ENCODE measurements at places on chromosomes 16 and 17.
A peak's percentile ranks its signal among the peaks of the same experiment; 100 is the strongest.

- DNase-seq, result no peak
Measured at GRCh38 chr17:75352079-75352569, 53.4 kb downstream of the GRB2 start.

GRCh38 chr16:46746821-46747776 lies 1.0 kb downstream of the MYLK3 start:
- DNase-seq, result no peak

- no peak for DNase-seq
Measured at GRCh38 chr17:7293159-7293558, 1.3 kb downstream of the YBX2 start.

DNA sequence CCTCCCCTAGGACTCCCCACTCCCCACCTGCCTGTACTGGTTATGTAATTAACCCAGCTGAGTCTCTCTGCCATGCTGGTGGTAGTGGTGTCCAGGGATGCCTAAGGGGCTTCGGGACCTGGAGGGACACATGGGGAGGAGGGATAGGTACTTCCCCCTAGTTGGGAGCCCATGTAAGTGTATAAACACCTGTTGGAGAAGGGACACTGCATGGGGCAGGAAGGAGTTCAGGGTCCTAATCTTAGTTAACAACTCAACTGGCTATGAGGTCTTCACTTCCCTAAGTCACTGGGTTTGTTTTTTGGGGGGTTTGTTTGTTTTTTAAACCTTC lies 1.3 kb downstream of the RASL10B start:
- DNase-seq, result no peak

DNA sequence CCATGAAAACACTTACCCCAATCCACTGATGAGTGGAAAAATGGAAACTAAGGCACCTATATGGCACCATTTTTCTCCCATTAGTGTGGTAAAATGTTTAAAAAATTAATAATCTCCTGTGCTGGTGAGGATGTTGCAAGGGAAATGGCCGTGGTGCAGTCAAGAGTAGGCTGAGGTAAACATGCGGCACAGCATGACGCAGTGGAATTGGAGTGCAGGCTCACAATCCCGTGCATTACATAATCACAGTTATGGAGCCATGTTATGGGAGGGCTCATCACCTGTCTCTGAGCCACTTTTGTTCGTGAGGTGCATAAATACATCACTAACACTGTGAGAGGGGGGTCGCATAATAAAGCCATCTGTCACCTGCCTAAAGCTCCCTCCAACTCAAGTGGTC lies 164.4 kb upstream of the XYLT1 start:
- no peak for DNase-seq

- DNase-seq, result peak; percentile 8
Measured at GRCh38 chr17:58960068-58960467, 146.6 kb downstream of the TRIM37 start.

DNA sequence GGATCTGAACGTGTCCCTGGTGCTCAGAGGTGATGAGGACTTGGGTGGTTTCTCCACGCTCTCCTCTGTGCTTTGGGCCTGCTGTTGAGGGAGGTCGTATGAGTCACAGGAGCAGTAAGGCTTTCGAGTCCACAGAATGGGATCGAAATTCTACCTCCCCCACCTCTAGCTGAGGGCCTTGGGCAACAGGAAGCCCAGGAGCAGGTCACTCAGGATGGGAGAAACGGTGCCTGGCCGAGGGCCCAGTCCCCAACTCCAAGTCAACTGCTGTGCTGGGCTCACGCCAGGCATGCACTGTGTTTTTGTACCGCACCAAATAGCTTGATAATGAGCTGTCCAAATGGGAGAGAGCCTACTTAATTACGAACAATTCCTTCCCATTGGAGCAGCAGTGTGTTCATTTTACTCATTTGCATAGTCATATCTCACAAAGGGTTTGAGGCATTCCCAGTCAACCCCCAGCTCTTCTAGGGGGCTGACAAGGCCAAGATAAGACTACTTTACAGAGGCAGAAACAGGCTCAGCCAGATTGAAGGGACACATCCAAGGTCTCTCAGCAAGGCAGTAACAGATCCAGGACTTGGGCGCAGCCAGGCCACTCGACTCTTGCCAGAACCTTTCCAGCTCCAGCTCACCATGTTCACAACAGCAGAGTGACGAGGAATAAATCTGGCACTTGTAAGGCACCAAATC lies 53.6 kb downstream of the WNT3 start:
- no peak for DNase-seq

DNA sequence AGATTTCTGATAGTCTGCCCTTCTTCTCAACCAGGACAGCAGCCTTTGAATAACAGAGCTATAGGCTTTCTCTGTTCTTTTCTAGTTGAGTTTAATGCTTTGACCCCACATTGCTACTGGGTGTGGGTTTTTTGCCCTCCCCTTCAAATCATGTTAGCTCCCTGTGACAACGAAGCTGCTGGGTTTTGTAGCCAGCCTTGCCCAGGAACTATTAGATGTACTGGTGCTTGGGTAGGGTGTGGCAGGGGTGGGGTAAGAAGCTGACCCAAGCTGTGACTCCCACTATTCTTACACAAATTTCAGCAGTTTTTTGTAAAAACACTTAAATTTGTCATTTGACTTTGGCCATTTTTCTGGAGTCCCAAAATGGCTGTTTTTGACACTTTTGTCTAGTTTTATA lies 69.7 kb downstream of the NLK start:
- no peak for DNase-seq

DNA sequence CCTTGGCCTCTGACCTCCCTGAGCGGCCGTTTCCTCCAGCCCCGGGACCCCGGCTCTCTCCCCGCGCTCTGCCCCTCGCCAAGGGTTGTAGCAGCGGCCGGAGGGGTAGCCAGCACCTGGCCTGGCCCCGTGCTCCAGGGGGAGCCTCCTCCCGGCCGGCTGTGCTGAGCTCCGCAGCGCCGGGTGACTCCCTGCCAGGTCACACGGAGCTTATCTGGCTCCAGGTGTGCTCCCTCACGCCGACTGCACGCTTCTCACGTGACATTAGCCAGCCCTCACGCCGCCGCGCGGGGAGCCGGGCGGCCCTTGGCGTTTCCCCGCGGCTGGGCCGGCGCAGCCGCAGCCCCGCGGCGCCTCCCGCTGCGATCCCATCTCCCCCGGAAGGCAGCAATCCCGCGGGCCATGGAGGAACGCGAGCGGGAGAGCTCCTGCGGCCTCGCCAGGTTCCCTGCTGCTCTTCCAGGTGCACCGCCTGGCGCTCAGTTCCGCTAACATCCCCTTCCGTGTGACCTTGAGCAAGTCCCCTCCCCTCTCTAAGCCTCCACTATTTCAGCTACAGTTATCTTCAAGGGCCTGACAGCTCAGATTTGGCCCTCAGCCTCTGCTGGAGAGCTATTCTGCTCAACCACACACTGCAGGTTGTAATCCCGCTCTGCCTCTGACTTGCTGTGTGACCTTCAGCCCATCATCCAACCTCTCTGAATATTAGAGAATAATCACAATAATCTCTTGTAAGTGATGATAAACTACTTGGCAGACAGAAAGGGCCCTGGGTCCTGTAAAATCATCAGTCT lies 3.4 kb downstream of the MYO18A start:
- peak; percentile 56 for DNase-seq

GRCh38 chr16:56525236-56525635 lies 5.4 kb upstream of the BBS2 start:
- DNase-seq, result no peak

- no peak for DNase-seq
Measured at GRCh38 chr17:10224582-10225195, 26.3 kb upstream of the GAS7 start.

DNA sequence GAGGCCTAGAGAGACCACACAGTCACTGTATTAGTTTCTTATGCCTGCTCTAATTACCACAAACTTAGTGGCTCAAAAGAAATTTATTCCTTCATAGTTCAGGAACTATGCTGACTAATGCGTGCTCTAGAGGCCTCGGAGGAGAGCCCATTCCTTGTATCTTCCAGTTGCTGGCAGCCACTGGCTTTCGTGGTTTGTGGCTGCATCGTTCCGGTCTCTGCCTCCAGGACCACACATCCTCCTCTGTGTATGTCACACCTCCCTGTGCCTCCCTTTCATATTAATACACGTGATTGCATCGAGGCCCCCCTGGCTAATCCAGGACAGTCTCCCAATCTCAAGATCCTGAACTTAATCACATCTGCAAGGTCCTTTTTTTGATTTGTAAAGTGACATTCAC lies 16.9 kb upstream of the MYLK3 start:
- DNase-seq, result no peak
